Kidney epithelial cell (primary cell): ENCODE measurements at places on chromosomes 13 and 19. TPM values are rescaled to one million over a fixed set of nuclear protein-coding genes. Genes with fewer than 3 reads are reported as not detected.

GRCh38 chr13:87123987-87124784, 547.0 kb upstream of the SLITRK5 start:
- peak; percentile 100 for DNase-seq

GRCh38 chr13:51603716-51604115, 19.5 kb downstream of the WDFY2 start:
- DNase-seq, result no peak

- DNase-seq, result peak; percentile 28
These were observed 246.1 kb downstream of the UQCRFS1 start for GRCh38 chr19:28966737-28967399.

- no peak for DNase-seq
These were observed 13.3 kb downstream of the ELL start for GRCh38 chr19:18508585-18508984.

DNA sequence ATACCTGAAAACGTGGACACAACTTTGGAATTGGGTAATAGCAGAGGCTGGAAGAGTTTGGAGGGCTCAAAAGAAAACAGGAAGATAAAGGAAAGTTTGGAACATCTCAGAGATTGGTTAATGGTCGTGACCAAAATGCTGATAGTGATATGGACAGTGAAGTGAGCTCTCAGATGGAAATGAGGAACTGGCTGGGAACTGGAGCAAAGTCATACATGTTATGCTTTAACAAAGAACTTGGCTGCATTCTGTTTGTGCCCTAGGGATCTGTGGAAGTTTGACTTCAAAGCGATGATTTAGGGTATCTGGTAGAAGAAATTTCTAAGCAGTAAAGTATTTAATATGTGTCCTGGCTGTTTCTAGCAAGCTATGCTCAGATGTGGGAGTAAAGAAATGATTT, 136.2 kb downstream of the DNAJC3 start:
- no peak for DNase-seq

DENND1C gene
- total RNA-seq, result 1.6 and 4.6 TPM in 2 replicates

DNA sequence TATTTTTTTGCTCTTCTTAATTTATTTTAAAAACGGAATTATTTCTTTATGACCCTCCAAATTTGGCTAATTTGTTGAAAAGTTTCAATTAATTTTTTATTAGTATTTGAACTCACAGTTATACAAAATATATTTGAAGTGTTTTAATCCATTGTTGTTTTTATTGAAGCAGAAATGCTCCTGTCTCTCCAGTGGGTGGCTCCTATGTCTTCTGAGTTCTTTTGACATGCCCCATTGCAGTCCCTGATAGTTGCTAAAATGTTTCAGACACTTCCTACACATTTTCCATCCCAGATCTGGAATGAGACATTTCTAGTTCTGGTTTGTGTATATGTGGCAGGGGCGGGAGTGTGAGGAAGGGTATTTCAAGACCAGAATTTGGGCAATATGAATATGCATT, 579.4 kb upstream of the PRR20A start:
- no peak for DNase-seq

GRCh38 chr13:100184095-100184494, 95.2 kb downstream of the PCCA start:
- no peak for DNase-seq

MUC16 gene
- total RNA-seq, result 0.34 and 0.50 TPM in 2 replicates

DNA sequence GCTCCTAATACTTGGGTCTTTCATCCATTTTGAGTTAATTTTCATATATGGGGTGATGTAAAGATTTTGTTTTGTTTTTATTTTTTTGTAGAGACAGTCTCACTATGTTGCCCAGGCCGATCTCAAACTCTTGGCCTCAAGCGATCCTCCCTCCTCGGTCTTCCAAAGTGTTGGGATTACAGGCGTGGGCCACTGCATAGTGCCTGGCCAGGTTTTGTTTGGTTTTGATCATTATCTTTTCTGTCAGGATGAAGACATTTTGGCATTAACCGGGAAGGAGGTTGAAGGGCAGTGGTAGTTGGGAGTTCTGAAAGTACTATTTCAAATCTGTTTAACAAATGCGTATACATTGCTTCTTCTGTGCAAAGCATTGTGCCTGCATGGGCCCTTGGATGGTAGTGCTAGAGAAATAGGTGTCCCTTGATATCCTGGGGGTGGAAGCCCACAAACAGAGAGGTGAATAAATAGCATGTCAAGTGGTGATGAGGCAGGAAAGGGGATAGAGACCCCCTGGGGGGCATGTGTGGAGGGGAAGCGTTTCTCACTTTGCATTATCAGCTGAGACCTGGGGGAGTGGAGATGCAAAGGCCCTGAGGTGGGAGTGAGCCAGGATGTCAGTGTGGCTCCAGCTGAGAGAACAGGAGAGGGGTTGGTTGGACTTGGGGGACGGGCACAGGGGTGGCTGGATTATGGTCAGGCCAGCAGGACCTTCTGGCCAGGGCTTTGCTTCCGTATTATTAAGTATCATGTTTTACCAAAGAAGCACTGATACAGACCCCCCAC, 41.4 kb downstream of the GATAD2A start:
- no peak for DNase-seq

GRCh38 chr13:22162889-22163288, 492.0 kb downstream of the FGF9 start:
- DNase-seq, result no peak

- DNase-seq, result no peak
These were observed 85.7 kb downstream of the CYSLTR2 start for GRCh38 chr13:48739386-48739964.

CACNG8 gene
- total RNA-seq, result under 0.01 TPM in 1 of 2 replicates, not detected in the other

- no peak for DNase-seq
These were observed 3.7 kb downstream of the ANGPTL8 start for GRCh38 chr19:11242864-11243797.

GRCh38 chr19:48961051-48961649, 4.0 kb upstream of the FTL start:
- DNase-seq, result no peak

DNA sequence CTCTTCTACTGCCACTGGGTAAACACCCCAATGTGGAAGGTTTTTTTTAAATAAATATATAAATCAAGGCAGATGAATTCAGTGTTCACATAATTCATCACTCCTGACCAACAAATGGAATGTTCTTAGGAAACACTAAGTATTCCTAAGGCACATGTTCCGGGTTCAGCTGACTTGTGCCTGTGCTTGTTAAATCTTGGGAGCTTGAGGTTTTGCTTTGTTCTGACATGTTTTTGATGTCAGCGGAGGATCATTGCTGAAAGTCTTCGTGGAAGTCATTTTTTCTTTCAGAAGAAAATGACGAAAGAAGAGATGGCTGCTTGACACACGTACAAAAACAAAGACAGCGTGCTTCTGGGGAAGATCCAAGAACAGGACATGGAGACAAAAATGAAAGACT, 185.8 kb downstream of the MZT1 start:
- no peak for DNase-seq

GZMM gene
- not detected in 2 replicates for total RNA-seq

DNA sequence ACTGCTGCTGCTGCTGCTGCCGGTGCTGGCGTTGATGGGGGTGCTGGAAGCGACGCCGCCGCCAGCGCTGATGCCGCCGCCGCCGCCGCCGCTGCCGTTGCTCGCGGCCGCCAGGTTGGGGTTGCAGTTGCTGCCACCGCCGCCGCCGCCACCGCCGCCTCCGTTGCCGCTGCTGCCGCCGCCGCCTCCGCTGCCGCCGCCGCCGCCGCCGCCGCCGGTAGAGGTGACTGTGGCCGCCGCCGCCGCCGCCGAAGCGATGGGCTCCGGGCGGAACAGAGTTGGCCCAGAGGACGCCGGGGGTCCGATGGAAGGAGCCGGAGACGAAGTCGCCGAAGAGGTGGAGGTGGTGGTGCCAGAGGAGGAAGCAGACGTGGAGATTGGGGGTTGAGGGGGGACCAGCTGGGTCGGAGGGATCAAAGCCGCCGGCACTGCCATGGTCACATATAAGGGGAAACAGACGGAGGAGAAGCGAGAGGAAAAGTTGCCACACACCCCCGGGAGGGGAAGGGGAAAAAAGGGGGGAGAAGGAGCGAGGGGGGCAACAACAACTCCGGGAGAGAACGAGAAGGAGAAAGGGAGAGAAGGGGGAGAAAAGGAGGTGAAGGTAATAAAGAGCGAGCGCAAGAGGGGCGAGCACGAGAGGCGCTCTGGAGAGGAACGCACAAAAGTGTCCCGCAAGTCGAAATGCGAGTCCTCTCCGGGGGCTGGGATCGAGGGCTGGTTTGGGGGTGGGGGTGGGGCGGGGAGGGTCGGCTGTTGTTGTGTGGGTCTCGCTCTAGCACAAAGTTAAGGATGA, 471 bp downstream of the DACH1 start:
- no peak for DNase-seq
